ENCODE measurements at places on chromosomes 4 and X. TPM values are rescaled to one million over a fixed set of nuclear protein-coding genes. Genes with fewer than 3 reads are reported as not detected.
A peak's percentile ranks its signal among the peaks of the same experiment; 100 is the strongest.

- peak; percentile 9 for DNase-seq
Observed at GRCh38 chr4:176709417-176709816, 83.3 kb downstream of the VEGFC start.

DNA sequence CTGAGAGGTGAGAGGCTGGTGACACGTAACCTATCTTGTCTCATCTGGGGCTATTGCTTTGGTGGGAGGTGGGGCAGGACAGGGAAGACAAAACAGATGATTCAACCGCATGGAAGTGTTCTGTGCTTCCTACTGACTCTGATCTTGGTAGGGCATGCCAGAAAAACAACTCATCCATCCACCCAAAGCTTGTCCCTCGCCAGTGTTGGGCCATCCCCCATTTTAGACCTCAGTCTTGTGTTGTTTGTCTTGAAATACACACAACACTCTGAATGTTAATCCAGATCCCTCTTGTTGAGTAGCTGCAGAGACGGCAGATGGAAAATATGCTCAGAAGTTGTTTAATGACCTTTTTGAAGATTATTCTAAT, 377 bp downstream of the CHRNA9 start:
- DNase-seq = peak; percentile 45

GRCh38 chrX:149699761-149700160, 12.1 kb upstream of the MAGEA11 start:
- DNase-seq = no peak

DNA sequence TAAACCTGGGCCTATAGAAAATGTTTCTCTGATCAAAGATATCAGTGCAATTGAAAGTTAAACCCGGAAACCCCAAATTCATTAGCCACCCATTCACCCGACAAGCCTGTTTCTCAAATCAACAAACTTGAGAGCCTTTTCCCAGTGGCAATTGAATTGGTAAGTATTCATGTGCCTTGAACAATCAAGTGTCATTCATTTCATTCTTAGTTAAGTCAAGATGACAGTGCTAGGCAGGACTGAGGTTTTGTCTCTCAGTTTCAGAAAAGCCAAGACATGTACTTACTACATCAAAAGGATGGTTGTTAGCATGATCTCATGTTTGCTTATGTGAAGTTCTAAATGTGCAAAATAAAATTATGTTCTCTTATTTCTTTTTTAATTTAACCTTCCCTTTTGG, 32.3 kb downstream of the CC2D2A start:
- DNase-seq = no peak

DNA sequence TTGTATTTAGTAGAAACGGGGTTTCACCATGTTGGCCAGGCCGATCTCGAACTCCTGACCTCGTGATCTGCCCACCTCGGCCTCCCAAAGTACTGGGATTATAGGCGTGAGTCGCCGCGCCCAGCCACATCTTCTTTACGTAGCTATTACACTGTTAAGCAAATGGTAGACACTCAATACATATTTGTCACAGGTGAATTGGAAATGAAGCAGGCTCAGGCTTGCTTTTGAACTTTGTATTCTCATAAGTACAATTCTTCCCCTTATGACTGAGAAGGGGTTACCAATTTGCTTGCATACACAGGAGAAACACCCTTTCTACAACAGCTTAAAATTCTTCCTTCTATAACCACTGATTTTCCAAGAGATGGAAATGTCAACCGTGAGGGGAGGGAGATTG, 787 bp upstream of the SRPX2 start:
- no peak for DNase-seq

DNA sequence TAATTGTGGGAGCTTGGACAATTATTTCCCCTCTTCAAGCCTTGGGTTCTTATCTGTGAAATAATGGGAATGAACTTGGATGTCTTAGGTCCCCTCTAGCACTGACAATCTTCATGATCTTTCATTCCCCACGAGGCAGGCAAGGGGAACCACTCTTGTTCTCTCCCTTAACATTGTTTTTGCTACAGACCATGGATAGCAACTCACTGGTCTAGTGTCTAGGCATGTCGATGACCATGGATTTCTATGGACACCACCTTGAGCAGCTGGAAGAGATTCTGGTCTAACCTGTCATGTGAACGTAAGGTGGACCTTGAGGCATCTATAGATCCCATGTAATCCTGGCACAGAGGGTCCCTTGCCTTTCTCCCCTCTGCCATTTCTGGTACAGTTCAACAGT, 104.1 kb upstream of the DHX15 start:
- DNase-seq = no peak

- DNase-seq = no peak
Observed at GRCh38 chr4:107939307-107939706, 8.0 kb downstream of the CYP2U1 start.

DNA sequence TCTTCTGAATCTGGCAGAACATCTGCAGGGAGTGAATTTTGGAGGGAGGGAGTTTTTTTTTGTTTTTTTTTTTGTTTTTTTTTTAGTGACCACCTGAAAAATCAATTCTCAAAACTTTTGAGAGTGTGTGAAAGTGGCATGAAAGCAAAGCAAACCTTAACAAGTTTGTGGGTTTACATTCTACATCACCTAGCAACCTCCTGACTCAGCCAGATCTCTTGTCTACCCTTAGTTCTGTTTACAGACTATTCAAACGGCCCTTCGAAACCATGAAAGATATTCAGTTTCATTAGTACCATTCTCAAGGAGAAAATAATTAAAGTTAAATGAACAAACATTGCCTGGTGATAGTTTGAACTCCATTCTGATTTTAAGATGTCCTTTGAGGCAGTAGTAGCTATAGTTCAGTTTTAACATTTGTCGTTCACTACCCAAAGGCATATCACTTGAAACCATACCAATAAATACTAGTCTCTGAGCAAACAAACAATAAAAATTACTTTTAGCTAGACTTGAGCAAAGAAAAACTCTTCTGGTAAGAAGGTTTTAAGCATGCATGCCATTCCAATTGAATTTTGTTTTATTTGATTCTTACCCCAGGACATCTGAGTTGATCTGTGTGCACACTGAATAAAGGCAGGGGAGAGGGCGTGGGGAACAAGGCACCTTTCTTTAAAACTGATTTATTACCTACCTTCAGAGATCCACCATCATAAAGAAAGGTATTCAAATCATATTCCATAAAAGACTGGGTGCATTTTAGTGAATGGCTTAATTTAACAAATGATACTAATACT, 137.7 kb downstream of the ARX start:
- peak; percentile 10 for DNase-seq

GRCh38 chrX:20685652-20686051, 418.9 kb upstream of the RPS6KA3 start:
- DNase-seq = peak; percentile 3

GRCh38 chr4:113537203-113537602, 224.3 kb downstream of the CAMK2D start:
- DNase-seq = no peak

DNA sequence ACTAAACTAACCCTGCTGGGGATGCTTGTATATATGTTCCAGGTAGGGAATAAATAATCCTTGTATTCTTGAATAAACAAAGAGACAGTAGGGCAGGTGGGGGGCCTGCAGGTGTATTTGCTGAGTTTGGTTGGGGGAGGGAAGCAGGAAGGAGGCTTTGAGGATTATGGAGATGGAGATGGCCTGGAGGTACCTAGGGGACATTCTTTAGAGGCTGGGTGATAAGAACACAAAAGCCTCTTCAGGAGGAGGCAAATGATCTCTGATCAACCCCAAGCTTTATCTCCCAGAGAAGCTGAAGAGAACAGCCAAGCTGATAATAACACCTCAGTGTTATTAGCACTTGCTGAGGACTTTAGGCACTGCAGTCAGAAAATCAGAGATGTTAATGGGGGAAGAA, 187.7 kb downstream of the MGST2 start:
- DNase-seq = no peak

- no peak for DNase-seq
Observed at GRCh38 chrX:39601231-39602177, 496.3 kb downstream of the BCOR start.

GRCh38 chr4:183905081-183905592, at the start of gene STOX2:
Gene STOX2, plus strand, starts transcription at chr4:183905307. Its CDS starts 1,484 bp downstream, at chr4:183906791.
- peak; percentile 18 for DNase-seq

DNA sequence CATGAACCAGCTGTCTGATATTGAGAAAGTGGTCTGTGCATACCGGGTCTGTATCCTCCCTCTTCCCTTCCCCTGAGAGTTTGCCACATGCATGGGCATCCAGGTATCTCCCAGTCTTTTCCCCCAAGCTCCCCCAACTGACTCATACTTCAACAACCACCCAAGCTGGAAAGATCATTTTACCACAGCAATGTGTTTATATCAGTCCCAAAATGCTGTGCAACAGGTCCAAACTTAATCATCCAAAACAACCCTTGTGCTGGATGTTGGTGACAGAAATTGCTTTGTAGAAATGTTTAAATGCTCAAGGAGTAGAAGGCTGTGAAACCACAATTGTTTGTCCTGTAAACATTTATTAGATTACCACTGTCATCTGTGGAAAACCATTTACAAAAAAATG, 286.8 kb upstream of the KLF3 start:
- DNase-seq = no peak

DNA sequence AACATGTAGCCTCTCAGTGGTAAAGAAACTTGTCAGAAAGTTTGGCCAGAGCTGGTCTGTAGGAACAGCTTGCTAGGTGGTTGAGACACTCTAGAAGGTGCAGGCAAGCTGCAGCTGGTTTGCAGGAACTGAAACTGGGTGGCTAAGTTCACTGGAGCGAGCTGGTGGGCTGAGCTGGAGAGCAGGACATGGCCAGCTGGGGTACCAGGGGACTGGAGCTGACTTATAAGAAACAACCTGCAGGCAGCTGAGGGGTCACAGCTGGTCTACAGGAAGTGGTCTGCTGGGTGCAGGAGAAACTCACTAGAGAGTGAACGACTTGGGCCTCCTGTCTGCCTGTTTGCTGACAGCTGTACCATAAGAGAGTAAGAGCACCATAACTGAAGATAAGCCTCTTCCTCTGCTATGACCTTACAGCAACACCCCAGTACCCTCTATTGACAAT, 157.1 kb upstream of the LNX1 start:
- DNase-seq = no peak

DNA sequence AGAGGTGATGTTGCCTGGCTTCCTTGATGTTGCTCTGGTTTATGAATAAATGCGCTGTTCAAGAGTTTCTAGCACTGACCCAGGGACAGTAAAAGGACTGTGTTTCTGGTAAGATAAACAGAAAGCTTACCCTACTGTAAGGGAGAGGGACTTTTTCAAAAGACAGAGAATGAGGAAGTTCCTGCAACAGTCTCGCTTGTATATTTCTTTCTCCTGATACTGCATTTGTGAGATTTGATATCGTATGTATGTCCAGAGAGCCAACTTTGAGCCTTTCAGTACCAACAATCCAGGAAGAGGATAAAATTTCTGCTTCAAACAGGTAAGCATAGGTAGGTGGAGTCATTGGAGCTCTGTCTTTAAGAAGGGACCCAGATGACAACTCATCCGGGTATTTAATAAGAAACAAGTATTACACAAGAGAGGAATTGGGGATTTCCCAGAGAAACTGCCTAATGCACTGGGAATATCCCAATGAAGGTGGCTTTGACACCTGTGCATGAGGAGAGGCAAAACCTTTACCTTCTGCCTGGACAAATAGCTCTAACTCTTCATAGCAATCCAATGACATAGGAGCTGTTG, 773 bp downstream of the DAPP1 start:
- no peak for DNase-seq

DNA sequence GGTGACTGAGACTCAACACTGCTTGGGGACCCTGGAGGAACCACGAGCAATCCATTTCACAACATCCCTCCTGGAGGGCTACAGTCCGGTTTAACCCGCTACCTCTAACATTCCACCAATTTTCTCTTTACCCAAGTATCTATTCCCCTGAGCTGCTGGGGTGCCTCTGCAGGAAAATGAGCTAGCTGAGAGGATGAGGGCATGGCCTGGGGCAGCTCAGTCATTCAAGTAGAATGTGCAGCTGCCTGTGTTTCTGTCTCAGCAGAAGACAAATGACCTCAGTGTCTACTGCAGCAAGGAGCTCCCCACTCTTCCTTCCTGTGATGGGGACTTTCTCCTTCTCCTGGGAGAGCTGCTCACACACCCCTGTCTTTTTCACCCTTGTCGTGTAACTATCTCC, 120.8 kb downstream of the ZNF518B start:
- no peak for DNase-seq

- DNase-seq = no peak
Observed at GRCh38 chr4:62528874-62529273, 1328.7 kb downstream of the ADGRL3 start.

DNA sequence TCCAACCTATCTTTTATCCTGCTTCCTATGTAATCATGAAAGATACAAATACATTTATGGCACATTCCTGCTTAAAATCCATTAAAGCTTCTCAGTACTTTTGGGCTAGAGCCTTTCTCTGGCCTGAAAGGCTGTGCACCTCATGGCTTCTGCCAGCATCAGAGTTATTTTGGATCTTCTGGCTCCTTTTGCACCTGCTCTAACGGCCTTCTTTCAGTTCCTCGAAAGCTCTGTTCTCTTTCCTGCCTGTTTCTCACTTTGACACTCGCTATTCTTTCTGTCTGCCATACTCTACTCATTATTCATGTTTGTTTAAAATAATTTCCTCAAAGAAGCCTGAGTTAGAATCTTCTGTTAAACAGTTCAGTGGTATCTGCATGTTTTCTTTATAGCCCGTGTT, 86.0 kb downstream of the LRP2BP start:
- DNase-seq = no peak

DNA sequence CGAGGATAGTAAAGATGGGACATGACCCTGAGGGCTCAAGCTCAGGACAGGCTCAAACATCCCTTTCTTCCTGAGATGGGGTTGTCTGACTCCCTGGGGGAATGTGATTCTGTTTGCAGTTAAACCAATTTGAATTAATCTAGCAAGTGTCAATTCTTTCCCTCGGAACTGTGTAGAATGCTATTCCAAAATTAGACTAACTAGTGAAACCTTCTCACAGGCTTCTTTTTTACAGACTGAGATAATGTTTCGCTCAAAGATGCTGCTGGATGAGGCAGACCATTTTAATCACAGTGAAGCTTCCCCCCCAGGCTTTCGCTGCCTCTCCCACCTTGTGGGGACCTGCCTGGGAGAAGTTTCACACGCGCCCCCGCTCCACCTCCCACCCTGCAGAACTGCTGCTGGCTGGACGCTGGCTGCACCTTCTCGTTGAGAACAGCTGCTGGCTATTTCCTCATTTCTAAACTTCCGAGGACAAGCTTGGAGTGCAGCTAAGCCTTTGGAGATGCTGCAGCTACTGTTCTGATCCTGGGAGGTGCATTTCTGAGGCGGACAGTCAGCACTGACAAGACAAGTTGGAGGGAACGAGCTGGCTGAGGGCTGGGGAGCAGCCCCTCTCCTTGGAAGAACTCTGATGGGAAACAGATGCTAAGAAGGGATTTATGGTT, 297.8 kb downstream of the RAPGEF2 start:
- DNase-seq = peak; percentile 84

MAPK10 gene
- total RNA-seq = 12.1 TPM

IQSEC2 gene
- total RNA-seq = 11.0 TPM

SMIM31 gene
- total RNA-seq = not detected

PPP1R2C gene
- total RNA-seq = not detected
